ENCODE measurements at places on chromosomes 4 and X.

GRCh38 chr4:14752341-14753046 is 249.8 kb upstream of the CPEB2 start:
- DNase-seq = no peak

DNA sequence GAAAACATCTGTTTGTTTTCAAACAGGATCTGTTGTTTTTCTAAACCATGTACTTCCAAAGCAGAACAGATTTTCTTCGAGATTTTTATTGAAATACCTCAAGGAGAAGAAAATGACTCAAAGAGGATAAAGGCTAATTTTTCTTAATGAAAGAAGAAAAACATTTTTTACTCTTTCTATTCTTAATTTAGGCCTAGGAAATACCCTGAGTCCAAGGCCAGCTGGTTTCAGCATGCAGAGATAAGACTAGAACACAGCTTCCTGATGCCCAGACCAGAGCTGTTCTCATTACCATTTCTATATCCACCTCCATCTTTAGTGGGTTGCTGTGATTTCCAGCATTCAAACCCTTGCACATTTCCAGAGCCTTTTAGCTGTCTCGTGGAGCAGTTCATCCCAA is 18.3 kb downstream of the GAB1 start:
- no peak for DNase-seq

DNA sequence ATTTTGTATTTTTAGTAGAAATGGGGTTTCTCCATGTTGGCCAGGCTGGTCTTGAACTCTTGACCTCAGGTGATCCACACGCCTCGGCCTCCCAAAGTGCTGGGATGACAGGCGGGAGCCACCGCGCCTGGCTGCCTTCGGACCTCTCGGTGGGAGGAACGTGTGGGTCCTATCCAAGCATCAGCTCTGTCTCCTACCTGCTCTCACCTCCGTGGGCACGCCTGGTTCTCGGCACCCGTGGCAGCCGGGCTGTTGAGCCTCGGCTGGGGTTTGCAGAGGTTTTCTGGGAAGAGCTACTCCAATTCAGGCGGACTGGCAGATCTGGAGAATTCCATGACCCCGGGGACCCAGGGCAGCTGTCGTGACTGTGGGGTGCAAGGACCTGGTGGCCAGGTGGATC is 23.6 kb upstream of the PPP2R3B start:
- DNase-seq = no peak

DNA sequence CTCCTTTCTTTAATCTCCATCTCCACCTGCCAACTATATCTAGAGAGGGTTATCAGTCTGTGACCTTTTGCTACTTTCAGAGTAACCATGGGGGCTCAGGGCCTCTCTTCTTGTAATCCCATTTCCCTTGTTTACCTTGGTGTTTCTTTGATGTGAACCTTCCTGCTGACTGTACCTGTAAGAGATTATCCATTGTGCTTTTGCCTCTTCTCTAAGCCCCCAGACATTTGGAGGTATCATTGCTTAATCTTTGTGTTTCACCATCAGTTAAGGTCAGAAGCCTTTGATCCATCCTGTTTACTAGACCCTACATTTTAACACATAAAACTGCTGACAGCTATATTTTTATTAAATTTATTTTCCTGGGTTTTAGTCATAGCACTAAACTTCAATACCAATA is 111.8 kb upstream of the RAP2C start:
- DNase-seq = no peak

- no peak for DNase-seq
Observed at GRCh38 chr4:37528166-37528885, 157.8 kb downstream of the RELL1 start.

- no peak for DNase-seq
Observed at GRCh38 chrX:147779173-147779572, 132.5 kb upstream of the FMR1 start.

- no peak for DNase-seq
Observed at GRCh38 chr4:11418610-11419009, 10.1 kb downstream of the HS3ST1 start.

GRCh38 chr4:100913685-100914084 is 395.9 kb upstream of the EMCN start:
- DNase-seq = no peak

DNA sequence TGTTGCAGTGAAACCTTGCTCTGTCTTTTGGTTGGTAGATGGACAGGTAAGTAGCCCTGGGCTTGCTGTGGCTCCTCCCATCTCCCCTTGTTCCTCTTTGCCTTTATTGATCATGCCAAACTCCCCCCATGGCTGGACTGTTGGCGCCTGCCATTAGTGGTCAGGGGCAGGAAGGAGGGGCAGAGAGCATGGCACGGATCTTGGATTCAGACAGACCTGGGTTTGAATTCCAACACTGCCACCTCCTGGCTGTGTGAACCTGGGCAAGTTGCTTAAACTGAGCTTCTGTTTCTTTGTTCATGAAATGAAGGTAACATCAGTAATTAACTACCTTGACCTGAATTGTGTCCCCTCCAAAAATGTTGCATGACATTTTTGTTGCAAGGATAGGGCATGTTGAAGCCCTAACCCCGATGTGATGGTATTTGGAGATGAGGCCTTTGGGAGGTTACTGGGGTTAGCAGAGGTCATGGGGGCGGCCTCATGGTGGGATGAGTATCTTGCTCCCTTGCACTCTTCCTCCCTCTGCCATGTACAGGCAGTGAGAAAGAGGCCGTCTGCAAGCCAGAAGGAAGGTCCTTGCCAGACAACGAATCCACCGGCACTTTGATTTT is 6.0 kb downstream of the SLC2A9 start:
- DNase-seq = no peak

DNA sequence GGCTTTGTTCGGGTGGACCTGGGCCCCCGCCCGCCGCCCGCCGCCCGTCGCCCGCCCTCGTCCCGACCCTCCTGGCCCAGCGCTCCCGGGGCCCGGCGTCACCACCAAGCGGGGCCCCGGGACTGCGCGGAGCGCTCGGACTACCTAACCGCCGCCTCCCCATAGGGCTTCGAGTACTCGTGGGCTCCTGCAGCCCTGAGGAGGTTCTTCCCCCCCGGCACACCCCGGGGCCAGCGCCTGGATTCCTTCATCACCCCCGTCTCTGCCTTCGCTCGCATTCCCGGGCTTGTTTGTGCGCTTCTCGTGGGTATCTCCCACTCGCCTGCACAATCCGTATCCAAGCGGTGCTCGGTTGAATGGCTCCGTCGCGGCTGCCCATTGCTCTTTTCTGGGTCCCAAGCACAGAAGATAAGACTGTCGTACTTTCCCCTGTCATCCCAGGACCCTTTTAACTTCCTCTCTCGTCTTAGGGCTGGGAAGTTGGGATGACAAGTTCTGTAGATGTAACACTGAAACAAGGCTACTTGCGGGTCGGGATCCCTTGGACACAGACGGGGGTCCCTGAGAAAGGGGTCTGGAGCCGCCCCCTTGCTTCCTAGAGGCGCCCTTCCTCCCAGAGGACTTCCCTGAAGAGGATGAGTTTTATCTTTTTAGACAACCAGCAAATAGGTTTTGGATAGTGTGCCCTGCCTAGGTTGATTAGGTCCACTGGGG is 565 bp downstream of the MOB1B start:
- DNase-seq = peak; percentile 2

GRCh38 chrX:100944601-100945000 is 15.9 kb upstream of the XKRX start:
- no peak for DNase-seq

DNA sequence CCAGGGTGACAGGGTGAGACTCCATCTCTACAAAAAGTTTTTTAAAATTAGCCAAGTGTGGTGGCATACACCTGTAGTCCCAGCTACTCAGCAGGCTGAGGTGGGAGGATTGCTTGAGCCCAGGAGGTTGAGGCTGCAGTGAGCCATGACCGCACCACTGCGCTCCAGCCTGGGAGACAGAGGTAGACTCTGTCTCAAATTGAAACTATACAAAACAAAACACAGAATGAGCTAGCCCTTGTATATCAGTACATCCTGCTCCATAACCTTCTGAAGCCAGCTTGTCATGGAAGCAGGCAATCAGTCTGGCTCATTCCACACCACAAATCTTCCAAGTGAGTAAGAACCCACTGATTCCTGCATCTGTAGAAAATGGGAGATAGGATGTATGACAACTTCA is 49.0 kb downstream of the CD99L2 start:
- no peak for DNase-seq

GRCh38 chr4:40337523-40337922 is 2.4 kb downstream of the CHRNA9 start:
- DNase-seq = no peak

DNA sequence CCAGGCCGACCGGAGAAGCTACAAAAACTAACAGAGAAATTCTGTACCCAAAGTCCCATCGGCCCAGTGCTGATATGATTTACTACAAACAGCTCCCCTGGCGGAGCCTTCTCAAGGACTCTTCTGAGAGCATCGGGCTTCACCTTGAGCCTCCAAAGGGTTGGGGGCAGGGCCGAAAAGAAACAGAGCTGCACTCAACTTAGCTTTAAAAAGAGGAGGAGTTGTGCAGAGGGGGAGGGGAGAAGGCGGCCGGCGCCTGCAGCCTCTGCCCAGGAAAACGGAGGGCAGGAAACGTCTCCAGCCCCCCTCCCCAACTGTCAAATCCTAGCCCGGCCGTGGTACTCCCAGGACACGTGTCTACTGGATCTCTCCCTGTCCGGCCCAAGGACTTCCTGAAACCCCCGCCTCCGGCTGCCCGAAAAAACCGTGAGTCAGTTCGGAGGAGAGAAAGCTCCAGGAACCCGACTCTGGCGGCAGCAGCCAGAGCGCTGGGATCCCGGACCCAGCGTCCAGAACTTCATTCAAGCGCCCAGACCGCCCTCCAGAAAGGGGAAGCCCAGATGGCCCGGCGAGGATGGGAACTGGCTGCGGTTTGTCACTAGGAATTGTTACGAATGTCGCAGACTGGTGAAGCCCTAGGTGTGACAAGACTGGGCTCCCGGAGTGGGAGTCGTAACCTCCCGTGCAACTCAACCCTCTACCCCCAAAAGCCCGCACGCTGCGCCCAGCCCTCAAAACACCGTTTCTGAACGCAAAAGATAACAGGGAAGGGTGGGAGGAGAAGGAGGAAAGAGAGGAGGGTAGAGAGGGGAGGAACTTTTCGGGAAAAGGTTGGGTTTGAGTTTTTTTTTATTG is 973 bp downstream of the ADAMTS3 start:
- no peak for DNase-seq

DNA sequence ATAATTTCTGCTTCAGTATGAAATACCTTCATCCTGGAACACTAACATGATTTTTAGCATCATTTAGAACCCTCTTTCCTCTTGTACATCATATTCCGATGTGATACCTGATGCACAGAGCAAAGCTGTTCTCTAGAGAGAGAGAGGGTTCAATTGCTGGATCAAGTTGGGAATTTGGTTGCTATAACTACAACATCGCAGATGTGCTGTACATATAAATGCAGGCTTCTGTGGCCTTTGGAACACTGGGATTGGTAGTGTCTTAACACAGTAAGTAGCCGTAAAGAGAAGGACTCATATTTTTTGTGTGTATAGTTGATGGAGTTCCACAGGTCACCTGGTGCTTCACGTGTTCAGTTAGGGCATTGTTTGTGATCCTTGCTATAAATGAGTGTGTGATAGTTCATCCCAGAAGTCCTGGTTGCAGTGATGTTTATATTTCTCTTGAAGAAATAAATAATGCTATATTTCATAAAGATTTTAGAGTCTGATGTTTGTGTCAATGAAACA is 119.2 kb downstream of the RAPGEF2 start:
- DNase-seq = no peak

DNA sequence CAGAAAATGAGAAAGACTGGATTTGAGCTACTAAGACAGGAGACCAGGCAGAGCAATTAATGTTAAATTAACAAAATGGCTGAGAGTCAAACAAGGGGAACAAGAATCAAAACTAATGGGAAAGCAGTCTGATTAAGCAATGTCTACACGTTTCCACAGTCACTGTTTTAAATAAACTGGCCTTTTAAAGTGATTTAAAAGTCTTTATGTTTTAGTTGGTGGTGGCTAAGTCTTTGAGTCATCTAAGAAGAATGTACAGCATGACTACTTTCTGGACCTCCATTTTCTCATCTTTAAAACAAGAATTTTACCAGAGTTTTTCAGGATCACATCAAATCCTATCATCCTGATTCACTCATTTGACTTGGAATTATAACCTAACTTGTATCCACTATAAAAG is 233.8 kb downstream of the ENOX2 start:
- no peak for DNase-seq

- peak; percentile 3 for DNase-seq
Observed at GRCh38 chrX:133985164-133985966, at the start of gene GPC3. Gene GPC3 (minus strand): TSS chrX:133985594.

DNA sequence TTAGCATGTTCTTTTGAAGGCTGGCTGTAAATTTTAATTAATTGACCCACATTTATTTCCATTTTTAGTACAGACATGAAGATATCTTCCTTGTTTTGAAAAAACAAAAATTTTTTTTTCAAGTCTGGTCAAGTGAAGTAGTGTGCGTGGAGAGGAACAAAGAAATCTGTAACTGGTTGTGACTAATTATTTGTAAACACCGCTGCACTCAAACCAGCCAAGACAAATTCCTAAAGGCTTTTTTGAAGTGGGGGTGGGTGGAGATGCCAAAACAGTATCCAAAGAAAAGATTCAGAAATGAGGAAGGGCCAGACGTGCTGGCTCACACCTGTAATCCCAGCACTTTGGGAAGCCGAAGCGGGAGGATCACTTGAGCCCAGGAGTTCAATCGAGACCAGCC is 88.3 kb downstream of the SHROOM2 start:
- DNase-seq = no peak

GRCh38 chr4:100082852-100083251 is 107.4 kb downstream of the DDIT4L start:
- DNase-seq = no peak

GRCh38 chrX:125203365-125203736 is 116.3 kb upstream of the TEX13C start:
- DNase-seq = no peak

DNA sequence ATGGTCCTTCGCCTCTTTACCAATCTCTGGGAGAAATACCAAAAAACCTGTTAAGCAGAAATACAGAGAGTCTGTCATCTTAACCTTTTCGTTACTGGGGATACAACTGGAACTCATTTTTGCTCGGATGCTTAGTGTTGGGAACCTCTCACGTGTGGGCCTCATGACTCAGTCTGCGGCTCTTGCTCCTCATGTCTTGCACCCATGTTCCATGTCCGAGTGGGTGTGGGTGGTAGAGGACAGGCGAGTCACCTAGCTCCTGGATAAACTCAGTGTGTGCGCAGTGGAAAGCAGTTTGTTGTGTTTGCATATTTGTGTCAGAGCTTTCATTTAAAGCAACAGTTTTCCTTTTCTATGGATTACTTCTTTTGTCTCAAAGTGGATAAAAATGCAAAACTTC is 70.6 kb downstream of the TNIP2 start:
- DNase-seq = no peak

- DNase-seq = no peak
Observed at GRCh38 chr4:106652095-106652494, 283.5 kb upstream of the GIMD1 start.

GRCh38 chrX:11137543-11138139 is 26.5 kb downstream of the HCCS start:
- DNase-seq = peak; percentile 37

DNA sequence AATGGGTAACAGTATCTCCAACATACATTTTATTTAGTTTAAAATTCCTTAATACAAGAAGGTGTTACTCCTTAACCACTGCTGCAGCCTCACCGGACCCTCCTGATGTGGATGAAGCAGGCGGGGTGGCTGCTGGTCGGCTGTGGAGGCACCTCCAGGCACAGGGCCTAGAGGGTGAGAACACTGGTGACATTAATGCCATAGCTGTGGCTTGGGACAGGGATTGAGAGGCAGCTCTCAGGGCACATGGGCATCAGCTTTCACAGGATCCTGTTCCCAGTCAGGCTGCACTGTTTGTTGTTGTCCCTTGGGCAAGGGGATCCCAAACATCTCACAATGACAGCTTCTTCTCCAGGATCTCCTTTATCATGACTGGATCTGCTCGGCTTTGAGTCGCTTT is 90.0 kb downstream of the GATB start:
- DNase-seq = no peak
